A375 (cell line): ENCODE measurements at places on chromosomes 5 and 9. TPM values are rescaled to one million over a fixed set of nuclear protein-coding genes. Genes with fewer than 3 reads are reported as not detected.

Gene GNA14
- not detected in 2 replicates for total RNA-seq

Gene PAEP
- total RNA-seq = 0.27 and 0.41 TPM in 2 replicates

Gene ATG12
- total RNA-seq = 36.4 and 42.0 TPM in 2 replicates

Gene RMRP
- 24,429 and 35,489 TPM in 2 replicates for total RNA-seq

Gene ZNF462
- total RNA-seq = 22.0 and 26.3 TPM in 2 replicates

Gene RANBP3L
- 0.03 TPM in 1 of 2 replicates, not detected in the other for total RNA-seq

Gene TIGD6
- 5.7 and 7.5 TPM in 2 replicates for total RNA-seq

Gene PTGDS
- 1.4 TPM in 1 of 2 replicates, not detected in the other for total RNA-seq

Gene TAF11L12
- total RNA-seq = not detected in 2 replicates

Gene EPB41L4A
- total RNA-seq = not detected in 2 replicates

Gene SHOC1
- 0.08 TPM in 1 of 2 replicates, not detected in the other for total RNA-seq

Gene TTC16
- total RNA-seq = 0.16 and 0.30 TPM in 2 replicates

Gene HRH2
- 0.05 TPM in 1 of 2 replicates, not detected in the other for total RNA-seq

Gene MYO10
- 13.5 and 15.8 TPM in 2 replicates for total RNA-seq

Gene FKBP15
- total RNA-seq = 16.3 and 19.4 TPM in 2 replicates

Gene ADAMTS13
- total RNA-seq = 2.7 and 3.9 TPM in 2 replicates

Gene ZDHHC11
- 15.5 and 16.0 TPM in 2 replicates for total RNA-seq
